RWPE2 (cell line): ENCODE measurements at places on chromosomes 11 and 22.
A peak's percentile ranks its signal among the peaks of the same experiment; 100 is the strongest.

GRCh38 chr22:26656891-26657851, at the start of gene MIAT:
Gene MIAT, plus strand, starts transcription at chr22:26657588.
- DNase-seq = no peak

DNA sequence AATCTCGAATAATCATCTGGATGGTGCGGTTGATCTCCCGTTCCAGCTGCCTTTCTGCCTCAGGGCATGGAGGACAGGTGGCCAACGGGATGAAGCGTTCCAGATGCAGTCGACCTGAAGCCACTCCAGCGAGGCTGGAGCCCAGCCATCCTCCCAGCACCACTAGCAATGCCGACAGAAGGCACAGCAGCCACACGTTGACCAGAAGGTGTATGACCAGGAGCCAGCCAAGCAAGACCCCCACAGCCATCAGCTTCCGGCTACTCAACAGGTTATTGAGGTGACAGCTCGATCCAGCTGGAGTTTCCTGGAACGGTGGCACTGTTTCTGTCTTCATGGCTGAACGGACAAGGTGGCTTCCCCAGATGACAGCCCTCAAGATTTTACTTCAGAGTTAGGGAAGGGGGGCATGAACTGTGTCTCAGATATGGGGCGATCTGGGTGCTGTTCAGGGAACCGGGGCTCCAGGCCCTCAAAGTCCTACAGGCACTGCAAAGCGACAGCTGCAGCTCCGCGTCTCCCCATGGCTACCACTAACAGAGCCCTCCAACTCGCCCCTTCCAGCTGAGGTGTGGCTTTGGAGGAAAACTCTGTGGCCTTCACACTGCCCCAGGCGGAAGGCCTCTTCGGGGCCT, 559 bp downstream of the SNX19 start:
- no peak for DNase-seq

DNA sequence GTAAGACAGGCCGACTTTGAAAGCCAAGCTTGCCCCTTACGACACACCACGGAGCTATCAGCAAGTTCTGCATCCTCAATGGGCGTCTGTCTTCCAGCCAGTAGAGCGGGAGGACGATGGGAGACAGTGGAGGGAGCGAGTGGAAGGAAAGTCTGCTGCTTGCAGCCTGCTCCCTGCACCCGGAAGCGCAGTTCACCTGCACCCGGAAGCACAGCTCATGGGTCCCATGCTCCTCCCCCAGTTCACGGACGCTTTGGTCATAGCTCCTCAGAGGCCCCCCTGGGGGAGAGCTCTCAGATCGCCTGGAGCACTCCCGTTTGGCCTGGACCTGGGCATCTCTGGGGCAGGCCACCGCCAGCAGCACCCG, 51.3 kb downstream of the FBLN1 start:
- no peak for DNase-seq

GRCh38 chr22:39721206-39722031, 150.9 kb downstream of the CACNA1I start:
- DNase-seq = peak; percentile 18

GRCh38 chr11:8218840-8219239, 44.8 kb downstream of the LMO1 start:
- DNase-seq = no peak

- DNase-seq = no peak
These were observed 12.2 kb upstream of the ANKK1 start for GRCh38 chr11:113375402-113375801.

GRCh38 chr11:16611401-16611921, 127.0 kb upstream of the C11orf58 start:
- DNase-seq = no peak

- DNase-seq = no peak
These were observed 216.5 kb upstream of the CADM1 start for GRCh38 chr11:115720602-115721245.

- no peak for DNase-seq
These were observed 14.9 kb upstream of the SOX10 start for GRCh38 chr22:37999236-37999635.

DNA sequence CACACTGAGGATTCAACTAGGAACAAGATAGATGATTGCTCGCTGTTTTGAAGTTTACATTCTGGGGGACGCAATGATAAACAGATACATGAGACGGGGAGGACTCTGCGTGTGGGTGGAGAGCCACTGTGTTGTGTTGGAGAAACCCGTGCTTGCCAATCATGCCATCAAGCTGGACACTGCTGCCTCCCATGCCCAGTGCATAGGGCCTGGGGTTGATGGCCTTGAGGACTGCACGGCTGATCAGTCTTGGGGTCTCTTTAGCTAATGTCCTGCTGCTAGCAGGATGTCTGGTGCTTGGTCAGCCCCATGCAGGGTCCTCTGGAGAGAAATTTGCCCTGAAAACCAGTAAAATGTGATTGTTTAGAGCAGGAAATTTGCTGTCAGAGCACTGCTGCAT, 221.2 kb upstream of the B3GAT1 start:
- no peak for DNase-seq

DNA sequence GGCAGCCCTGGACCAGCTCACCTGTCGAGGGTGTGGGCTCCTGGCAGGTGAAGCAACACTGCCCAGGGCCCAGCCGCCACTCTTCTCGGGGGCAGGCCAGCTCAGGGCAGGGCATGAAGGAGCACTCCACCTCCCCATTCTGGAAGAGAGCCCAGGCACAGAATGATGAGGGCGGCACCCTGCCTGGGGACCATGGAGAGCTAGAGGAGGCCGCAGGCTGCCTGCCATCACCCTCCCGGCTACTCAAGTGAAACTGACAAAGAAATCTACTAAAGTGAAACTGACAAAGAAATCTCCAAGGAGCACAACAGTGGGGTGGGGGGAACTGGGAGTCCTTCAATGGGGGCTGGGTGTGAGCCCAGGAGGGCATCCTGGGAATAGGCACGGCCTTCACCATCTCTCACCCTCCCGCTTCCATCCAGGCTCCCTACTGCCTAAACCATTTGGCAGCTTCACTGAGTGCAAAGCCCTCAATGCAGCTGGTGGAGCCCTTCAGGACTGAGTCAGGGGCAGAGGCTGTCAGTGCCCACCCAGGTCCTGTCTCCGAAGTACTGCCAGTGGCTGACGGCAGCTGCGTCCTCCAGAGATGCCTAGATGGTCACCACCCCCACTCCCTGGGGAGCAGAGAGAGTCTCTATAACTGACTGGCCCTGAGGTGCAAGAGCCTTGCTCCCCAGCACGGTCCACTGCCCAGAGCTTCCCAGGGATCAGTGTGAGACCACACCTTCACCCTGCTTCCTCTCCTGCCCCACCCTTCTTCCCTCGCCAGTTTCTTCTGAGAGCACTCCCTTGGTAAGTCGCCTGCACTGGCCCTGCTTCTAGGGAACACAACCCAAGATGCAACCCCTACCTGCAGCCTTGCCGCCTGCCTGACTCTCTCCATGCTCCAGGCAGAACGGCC, 21.7 kb downstream of the VWCE start:
- no peak for DNase-seq

DNA sequence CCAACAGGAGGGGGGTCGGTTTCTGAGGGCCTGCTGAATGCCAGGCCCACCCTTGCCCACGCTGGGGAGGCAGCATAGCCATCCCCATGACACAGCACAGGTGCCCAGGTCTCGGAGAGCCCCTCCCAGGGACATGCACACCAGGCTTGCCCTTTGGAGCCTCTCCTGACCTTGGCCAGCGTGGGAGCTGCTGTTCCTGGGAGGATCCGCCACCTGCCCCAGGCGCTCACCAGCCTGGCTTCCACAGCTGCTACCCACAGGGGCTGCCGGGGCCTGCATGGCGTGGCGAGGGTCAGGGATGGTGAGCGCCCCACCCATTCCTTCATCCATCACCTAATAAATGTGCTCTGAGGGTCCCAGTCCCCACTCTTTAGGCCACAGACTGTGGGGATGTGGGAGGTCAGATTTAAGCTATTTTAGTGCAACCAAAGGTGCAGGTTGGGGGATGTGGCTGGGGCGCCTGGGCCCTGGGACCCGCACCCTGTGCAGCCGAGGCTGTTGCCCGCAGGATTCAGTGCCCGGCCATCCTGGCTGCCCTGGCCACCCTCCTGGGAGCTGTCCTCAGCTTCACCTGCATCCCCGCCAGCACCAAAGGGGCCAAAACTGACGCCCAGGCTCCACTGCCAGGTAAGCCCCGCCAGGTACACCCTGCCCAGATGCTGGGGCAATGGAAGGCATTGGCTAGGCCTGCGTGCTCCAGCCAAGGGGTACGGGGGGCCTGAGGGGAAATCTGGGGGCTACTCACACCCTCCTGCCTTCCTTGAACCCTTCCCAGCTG, 12.9 kb downstream of the PHLDA2 start:
- DNase-seq = no peak

GRCh38 chr11:9617940-9618339, 44.5 kb downstream of the WEE1 start:
- no peak for DNase-seq

DNA sequence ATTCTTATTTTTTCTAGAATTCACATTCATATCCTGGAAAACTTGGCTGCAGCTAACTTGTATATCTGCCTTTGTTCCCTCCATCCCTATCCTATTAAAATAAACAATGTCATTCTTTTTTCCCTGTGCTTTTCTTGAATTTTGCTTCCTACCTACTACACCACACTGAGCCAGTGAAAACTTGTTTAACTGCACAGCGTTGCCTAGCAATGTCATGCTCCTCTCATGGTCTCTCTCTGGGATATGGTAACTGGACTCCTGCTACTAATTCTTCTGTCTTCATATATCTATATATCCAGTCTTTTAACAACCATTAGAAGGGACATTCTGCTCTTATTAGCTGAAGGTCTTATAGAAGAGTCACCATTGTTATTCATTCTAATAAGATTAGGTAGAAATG, 434.4 kb downstream of the METTL15 start:
- no peak for DNase-seq

- DNase-seq = no peak
These were observed 10.7 kb downstream of the PCSK7 start for GRCh38 chr11:117220999-117221774.

DNA sequence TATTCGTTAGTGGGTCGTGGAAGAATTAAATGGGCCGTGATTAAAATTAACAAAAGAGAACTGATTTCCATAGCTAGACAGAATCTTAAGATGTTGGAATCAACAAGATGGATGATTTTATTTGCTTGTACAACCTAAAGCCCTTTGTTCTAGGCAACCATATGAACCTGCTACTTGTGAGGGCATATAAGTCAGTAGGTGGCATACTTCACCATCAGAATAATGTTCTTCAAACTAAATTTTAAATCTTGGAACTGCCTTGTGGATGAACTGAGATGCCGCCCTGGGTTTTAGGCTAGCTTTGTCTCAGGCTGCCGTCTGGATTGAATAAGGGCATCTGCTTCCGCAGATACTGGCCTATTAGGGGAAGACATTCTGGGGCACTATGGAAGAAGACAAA, 40.9 kb downstream of the CSRP3 start:
- no peak for DNase-seq

DNA sequence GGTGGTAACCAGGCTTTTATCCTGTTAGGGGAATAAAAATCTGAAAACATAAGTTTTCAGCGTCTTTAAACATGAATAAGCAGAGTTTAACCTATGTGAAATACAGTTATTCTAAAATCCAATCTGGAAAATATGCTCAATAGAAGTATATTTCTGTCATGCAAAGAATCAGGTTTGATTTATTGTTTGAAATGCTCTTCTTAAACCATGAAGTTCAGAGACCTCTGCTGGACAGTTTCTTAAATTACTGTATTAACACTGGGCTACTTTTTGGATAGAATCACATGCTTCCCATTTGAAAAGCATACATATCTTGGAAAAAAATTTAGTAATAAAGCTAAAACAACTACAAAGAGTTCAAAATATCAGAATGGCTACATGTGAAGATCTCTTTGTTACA, 25.4 kb downstream of the APIP start:
- DNase-seq = no peak

DNA sequence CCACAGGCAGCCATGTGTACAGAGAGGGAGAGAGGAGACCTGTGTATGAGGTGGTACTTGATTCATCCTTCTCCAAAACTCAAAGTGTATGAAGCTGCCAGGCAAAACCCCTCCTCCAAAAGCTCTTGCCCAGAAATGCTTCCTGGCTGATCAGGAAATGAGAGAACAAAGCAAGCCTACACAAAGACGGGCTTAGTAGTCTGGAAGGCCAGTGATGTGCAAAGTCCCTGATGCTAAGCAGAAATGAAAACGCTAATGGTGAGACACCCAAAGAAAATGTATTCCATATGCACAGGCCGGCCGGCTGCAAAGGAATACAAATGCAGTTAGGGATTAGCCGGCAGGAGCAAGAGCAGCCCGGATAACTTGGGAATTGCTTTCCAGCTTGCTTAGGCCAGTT, 234.9 kb upstream of the CADM1 start:
- DNase-seq = no peak

- DNase-seq = no peak
These were observed 87.7 kb upstream of the OPCML start for GRCh38 chr11:133619973-133620372.

DNA sequence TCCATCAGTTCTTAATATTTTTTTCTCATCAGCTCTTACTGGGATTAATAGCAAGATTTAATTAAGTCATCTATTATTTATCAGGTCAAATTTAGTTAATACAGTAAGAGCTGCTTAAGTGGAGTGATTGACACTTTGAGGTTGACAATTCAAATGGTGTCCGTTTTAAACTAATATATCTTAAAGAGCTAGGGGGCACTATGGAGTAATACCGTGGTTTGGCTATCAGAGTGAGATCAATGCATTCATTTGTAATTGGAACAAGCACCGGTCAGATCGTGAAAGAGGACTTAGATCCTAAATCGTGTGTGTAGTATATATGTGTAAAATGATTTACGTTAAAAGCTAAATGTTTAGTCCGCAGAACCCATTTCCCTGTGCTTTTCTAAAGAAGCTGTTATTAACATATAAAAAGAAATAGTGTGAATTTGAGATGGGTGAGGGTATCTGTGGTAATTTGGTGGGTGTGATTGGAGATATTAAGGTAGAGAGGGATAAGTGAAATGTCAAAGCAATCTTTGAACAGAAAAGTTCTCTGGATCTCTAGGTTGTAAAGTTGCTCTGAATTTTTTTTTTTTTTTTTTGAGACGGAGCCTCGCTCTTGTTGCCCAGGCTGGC, 2.3 kb downstream of the SIK2 start:
- DNase-seq = no peak

- peak; percentile 95 for DNase-seq
These were observed 41.1 kb downstream of the OSBPL5 start for GRCh38 chr11:3123761-3124733.

GRCh38 chr11:11483627-11484026, 130.6 kb upstream of the CSNK2A3 start:
- no peak for DNase-seq

DNA sequence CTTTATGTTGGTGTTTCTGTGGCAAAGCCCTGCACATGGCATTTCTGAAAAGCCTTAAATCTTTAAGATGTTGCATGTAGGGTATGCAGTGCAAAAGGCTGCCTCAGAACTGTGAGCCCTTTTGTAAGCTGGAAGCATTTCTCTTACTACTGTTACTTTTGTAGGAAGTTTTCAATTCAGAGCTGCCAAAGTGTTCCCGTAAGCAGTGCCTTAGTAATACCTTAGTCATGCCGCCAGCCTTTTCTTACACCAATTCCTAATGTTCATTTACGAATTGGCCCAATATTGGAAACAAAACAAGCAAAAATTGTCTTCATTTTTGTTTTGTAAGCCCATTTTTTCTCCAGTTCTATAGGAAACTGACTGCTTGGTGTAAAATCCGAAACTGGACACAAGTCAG, 67.4 kb upstream of the RASSF10 start:
- DNase-seq = no peak
